Mesendoderm (in vitro differentiated cells): ENCODE measurements at places on chromosomes 3 and 15.

GRCh38 chr3:109050591-109051167 is 67.3 kb downstream of the MORC1 start:
- DNase-seq: peak; percentile 35

GRCh38 chr3:160953686-160954085 is 151.5 kb downstream of the B3GALNT1 start:
- no peak for DNase-seq

- no peak for DNase-seq
These were observed 260.1 kb upstream of the CTNNB1 start for GRCh38 chr3:40939030-40939740.

- DNase-seq: no peak
These were observed 55.1 kb upstream of the FILIP1L start for GRCh38 chr3:100169201-100169920.

DNA sequence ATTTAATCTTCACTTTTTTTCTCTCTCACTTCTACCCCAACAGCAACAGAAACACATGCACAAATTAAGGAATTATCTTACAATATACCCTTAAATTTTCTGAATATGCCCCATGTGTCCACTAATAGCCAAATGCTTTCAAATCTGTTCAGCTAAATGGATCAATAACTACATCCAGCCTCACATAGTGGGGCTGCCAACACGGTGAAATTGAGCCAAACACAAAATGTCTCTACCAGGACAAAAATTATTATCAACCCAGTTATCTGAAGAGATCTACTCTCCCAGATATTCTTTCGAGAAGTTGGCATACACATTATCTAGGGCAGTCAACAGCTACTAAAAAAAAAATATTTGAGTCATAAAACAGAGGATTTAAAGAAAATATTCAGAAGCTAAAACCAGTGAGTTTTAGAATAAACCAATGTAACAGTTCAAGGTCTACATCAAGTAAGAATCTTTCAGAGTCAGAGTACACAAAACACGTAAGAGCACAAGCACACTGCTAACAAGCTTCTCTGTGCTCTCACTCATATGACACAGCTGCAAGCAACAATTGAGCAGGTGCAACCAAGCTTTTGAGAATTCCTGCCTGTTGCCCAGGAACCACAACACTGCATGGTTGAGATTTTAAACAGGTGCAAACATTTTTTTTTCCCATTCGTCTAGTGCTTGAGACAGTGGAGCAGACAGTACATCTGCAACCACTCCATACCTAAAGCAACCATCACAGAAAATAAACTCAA is 247.7 kb downstream of the ZBTB20 start:
- no peak for DNase-seq

DNA sequence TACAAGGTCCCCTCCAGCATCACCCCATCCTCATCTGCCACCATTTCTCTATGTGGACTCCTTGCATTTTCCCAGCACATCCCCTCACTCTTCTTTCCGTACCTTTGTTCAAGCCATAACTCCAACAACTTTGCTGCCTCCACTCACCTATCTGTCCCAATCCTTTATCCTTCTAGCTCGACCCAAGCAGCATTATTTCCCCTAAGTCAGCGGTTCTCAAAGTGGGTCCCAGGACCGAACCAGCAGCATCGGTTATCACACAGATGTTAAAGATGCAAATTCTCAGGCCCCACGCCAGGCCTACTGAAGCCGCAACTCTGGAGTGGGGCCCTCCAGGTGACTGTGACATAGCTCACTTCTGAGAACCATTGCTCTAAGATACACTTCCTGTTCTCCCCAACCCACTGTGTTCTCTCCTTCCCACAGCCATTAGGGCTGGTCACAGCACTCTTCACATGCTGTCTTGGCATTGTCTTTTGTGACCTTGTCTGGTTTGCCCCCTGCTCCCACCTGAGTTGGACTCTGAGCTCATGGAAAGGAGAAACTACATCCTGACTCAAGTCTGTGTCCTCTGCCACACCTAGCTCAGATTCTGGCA is 56.2 kb downstream of the AAGAB start:
- no peak for DNase-seq

DNA sequence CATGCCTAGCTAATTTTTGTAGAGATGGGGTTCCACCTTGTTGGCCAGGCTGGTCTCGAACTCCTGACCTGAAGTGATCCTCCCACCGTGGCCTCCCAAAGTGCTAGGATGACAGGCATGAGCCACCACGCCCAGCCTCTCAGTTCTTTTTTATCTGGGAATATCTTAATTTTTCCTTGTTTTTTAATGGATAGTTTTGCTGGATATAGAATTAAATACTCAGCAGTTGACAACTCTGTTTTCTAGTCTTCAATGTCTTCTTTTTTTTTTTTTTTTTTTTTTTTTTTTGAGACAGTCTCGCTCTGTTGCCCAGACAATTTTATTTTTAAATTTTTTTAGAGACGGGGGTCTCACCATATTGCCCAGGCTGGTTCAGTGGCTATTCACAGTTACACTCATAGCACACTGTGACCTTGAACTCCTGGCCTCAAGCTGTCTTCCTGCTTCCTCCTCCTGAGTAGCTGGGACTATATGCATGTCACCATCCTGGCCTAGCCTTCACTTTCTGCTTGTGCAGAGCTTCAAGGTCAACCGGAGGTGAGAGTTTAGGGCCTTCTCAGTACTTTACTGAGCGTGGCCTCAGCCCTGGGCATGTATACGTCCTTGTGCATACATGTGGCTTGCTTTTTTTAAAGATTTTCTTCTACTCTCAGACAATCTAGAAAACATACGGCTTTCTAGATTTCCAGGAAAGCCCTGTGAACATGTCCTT is 120.5 kb downstream of the ZNF609 start:
- no peak for DNase-seq

DNA sequence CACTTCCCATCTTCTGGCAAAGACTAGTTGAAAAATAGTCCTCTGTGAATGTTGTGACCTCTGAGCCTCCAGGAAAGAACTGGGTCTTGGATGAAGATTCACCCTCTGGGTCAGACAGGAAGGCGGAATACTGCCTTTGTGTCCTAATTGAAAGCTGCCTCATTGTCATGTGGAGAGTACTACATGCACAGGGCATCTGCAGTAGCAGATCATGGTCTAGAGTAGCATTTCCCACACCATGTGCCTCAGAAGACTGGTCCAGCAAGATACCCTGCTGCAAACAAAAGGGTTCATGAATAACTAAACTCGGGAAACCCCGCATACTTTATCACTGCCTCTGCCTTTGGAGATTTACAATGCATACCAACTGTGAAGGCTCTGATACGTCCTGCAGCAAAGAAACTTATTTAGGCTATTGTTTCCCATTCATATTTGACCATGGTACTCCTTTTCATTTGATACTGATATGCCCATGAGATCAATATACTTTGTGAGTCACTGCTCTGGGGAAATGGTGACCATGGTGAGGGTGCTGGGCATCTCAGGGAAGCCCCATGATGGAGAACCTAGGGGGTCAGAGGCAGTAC is 22.7 kb downstream of the IRAK2 start:
- DNase-seq: no peak

DNA sequence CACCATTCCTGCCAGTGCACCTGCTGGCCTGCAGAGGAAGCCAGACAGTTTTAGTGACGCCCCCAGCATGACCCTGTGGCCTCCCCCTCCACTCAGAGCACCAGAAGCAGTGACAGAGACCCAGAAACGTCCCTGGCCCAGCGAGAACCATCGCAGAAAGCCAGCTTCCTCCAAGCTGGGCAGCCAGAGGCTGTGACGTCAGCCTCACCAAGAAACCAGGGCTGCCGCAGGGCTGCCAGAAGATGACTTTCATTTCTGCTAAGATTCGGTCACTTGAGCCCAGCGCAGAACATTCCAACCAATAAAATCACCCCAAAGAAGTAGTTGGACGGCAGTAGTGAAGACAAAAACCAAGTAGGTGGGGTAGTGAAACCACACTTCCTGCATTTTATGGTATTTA is 29.6 kb upstream of the RPL32 start:
- no peak for DNase-seq

GRCh38 chr3:160129459-160130061 is 95.7 kb upstream of the C3orf80 start:
- DNase-seq: no peak

GRCh38 chr3:139982404-139982803 is 47.4 kb downstream of the CLSTN2 start:
- peak; percentile 14 for DNase-seq

- DNase-seq: no peak
These were observed 419.8 kb upstream of the TPM1 start for GRCh38 chr15:62622775-62623174.

- DNase-seq: peak; percentile 42
These were observed 7.0 kb upstream of the CTSH start for GRCh38 chr15:78951841-78952238.

DNA sequence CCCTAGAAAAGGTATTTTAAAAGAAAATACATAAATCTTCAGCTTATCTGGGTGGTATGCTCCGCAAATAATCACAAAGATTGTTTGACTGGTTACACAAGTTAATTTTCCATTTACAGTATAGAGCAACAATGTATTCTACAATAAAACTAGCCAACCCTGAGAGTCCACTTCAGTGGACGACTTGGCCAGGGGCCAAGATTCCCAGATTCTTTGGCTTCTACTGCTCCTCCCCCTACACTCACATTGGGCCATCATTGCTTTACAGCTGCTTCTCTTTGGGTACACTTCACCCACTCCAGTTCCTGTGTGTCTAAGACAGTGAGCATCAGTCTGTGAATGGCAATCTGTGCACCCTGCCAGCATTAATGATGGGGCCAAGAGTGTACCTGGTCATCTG is 17.2 kb upstream of the PRICKLE2 start:
- no peak for DNase-seq

- DNase-seq: no peak
These were observed 203.9 kb downstream of the PTPRG start for GRCh38 chr3:61765157-61765876.

DNA sequence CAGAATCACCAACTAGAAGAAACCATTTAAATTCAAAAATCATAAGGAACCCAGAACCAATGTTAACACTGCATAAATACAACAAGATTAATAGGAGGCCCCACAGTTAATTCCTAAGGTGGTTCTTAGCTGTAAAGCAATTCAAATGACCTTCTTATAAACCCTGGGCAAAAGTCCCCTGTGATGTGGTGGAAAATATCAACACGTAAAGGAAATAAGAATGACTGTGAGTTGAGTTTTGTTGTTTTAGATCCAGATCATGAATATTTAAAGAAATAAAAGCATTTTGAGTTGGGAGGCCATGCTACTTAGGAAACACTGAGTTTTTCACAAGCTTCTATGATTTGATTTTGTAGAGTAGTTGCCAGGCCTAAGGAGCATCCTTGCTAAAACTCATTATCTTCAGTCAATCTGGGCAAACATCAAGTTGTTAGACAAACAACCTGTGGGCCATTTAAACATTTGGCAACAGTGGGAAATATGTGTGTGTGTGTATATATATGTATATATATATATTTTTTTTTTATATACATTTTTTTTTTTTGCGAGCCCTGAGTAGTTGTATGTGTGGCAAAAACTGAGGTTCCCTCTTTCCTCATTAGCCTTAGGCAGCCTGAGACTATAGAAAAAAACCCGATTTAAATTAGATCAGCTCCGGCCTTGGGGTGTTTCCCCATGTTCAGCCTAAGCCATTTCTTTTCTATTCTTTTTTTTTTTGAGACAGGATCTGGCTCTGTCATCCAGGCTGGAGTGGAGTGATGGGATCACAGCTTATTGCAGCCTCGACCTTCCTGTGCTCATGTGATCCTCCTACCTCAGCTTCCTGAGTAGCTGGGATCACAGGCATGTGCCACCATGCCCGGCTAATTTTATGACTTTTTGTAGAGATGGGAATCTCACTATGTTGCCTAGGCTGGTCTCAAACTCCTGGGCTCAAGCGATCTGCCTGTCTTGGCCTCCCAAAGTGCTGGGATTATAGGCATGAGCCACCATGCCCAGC is 8.0 kb upstream of the PXK start:
- no peak for DNase-seq

DNA sequence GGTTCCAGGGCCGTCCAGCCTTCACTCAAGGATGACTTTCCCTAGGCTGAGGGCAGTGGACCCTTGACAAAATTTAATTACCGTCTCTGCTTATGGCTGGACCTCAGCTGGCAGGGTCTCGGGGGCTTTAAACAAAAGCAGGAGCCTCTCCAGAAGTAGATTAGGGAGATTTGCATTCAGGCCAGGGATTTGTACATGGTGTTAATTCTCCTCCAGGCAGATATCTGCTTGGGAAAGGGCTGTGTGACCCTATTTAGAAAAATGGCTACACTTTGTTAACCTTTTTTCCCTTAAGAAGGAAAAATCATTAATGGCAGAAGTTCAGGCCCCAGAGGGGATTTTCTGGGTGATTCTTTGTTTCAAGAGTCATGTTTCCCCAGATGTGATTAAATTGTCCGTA is 329.1 kb upstream of the C2CD4B start:
- peak; percentile 37 for DNase-seq

DNA sequence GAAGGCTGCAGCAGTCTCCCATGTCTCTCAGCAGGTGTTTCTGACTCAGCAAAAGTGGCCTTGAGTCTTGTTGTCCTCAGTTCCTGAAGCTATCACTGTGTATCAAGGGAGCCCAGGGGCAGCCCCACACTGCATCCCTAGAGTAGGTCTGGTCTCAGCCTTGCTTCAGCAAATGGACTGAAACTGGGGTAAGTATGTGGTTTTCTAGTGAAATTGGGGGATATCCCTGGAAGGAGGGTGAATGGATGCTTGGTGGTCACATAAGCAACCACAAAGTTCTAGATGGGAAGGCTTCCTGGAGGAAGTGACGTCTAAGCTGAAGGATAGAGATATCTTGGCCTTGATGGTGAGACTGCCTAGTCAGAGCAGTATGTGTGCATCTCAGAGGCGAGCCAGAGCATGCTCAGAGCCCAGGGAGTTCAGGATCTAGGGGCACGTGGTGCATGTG is 38.4 kb downstream of the TMEM158 start:
- DNase-seq: no peak

DNA sequence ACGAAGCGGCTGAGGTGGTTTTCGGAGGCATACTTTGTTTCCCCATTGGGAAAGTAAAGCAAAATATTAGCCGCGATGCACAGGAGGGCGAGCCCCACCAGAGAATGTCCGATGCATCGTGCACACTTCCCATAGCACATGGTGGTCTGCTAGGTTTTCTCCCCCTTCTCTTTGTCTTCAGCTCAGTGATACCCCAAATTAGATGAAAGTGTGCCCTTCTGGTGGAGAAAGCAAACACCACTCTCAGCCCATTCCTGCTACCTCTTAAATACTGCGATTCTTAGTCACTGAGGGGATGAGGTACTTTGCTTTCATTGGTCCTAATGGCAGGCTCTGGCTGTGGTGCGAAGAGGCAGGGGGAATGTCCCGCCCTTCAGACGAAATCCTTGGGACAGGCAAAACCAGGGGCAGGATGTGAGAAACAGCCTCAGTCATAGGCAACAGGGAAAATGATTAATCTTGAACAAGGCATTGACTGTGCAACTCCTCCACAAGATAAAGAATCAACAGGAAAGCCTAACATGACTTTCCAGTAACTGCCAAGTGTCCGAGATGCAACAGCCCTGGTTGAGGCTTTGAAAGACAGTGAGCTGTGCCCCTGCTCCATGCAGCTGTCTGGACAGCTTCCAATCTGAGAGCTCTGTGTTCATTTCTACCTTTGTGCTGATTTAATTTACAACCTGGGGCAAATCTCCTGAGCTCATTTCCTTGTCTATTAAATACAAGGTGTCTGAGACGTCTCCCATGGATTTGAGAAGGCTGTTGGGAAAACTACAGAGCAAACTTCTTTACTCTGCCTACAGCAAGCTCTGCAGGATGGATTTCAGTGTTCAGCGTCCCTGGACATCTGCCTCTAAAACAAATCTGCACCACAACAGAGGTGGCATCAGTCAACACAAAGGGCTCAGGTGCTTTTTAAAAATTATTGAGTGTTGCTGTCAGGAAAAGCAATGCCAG is at the start of gene TM4SF1:
Gene TM4SF1 (minus strand): TSS at position 242 of the 957 bp plus-strand sequence. CDS start 102 bp downstream, at position 140.
- DNase-seq: peak; percentile 43

GRCh38 chr3:46314517-46314916 is 39.4 kb upstream of the CCR2 start:
- DNase-seq: no peak

GRCh38 chr3:159789742-159790635 is 198.6 kb upstream of the IL12A start:
- DNase-seq: no peak
